ENCODE measurements at places on chromosomes 6 and 20.

DNA sequence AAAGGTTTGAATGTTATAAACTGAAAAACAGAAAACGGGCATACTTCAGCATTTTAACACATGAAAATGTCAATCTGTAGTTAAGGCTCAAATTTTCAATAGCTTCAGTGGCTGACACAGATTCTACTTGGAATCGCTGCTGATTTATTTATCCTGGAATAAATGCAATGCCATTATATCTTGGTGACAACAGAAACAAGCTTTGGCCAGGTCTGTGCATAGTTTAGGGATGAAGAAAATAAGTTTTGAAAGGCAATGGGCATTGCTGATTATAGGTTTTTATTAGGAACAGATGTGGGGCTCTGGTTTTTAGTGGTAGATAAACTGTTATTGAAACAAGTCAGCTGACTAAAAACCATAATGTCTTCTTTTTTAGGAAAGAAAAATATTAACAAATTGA lies 96.8 kb upstream of the SOX4 start:
- no peak overlapping the region for H3K27ac ChIP-seq
- 0 out of 2 replicates have a peak, but pooled peaks cover 3% of the 10 kb centered on the region for H3K4me1 ChIP-seq
- H3K27me3 ChIP-seq = no peaks in the 10 kb centered on the region

- no peaks in the 10 kb centered on the region for H3K27me3 ChIP-seq
Measured at GRCh38 chr20:38126146-38126921, 38.7 kb downstream of the TGM2 start.

- no peak overlapping the region for H3K4me3 ChIP-seq
- no peaks in the 10 kb centered on the region for H3K27me3 ChIP-seq
- H3K27ac ChIP-seq = no peak overlapping the region
- 0 out of 2 replicates have a peak, but pooled peaks cover 3% of the 10 kb centered on the region for H3K4me1 ChIP-seq
- no peaks in the 10 kb centered on the region for H3K36me3 ChIP-seq
- DNase-seq = no peak
Measured at GRCh38 chr6:128242765-128243403, 277.5 kb downstream of the PTPRK start.

DNA sequence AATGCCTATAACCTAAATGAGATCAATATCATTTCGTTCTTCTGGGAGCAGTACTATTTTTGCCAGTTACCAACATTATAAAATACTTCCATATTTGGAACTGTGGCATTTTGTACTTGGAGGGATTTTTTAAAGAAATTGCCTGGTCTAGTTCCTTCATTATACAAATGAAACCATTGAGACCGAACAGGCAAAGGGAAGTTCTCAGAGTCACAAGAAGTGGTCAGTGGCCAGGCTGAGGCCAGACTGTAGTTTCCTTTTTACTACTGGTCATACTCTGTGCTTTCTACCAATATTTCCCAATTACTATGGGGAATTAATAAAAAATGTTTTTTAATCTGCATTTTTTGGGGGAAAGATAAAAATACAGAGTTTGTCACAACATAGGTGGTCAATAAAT lies 332.0 kb downstream of the NRN1 start:
- DNase-seq = no peak
- H3K4me3 ChIP-seq = no peak overlapping the region
- H3K27ac ChIP-seq = no peak overlapping the region
- H3K36me3 ChIP-seq = no peaks in the 10 kb centered on the region

GRCh38 chr20:5807431-5807830 lies 57.2 kb downstream of the SHLD1 start:
- H3K27me3 ChIP-seq = no peaks in the 10 kb centered on the region
- H3K4me3 ChIP-seq = no peak overlapping the region
- no peaks in the 10 kb centered on the region for H3K4me1 ChIP-seq
- DNase-seq = no peak
- H3K36me3 ChIP-seq = peaks cover 5% of the 10 kb centered on the region
- H3K27ac ChIP-seq = no peak overlapping the region

DNA sequence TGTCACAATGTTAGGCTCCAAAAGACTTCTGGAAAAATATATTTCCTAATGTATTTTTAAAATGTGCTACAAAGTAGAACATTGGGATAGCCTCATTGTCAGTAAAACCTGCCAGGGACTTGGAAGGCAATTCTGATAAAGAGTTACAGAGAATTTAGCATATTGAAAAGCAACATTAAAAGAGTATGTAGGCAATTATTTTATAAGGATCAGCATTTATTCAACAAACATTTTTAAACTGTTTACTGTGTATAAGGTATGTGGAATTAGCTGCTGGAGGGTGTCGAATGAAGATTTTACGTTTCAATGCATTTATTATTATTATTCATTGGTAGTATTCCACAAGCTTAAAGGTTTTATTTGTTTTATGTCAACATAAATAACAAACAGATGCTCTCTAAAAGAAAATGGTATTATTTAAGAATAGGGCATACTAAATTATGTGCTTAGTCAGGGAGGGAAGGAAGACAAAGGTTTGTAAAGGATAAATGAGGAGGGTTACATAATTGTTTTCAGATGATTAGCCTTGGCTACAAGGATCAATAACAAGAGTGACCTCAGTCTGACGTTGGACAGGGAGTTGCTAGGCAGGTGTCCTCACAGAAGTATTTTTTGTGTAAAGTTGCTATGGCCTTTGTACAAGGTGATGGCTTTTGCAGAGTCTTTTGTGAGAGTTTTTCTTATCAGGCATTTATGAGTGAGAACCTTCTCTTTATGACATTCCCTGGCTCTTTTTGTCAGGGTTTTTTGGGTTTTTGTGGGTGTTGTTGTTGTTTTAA lies 313.4 kb upstream of the PLCB4 start:
- H3K4me1 ChIP-seq = no peaks in the 10 kb centered on the region
- no peak for DNase-seq
- peaks cover 40% of the 10 kb centered on the region for H3K36me3 ChIP-seq
- no peaks in the 10 kb centered on the region for H3K27me3 ChIP-seq
- no peak overlapping the region for H3K4me3 ChIP-seq
- no peak overlapping the region for H3K27ac ChIP-seq

GRCh38 chr6:11416936-11417576 lies 120.5 kb upstream of the TMEM170B start:
- H3K4me3 ChIP-seq = no peak overlapping the region
- H3K27ac ChIP-seq = no peak overlapping the region
- no peaks in the 10 kb centered on the region for H3K36me3 ChIP-seq
- H3K4me1 ChIP-seq = no peaks in the 10 kb centered on the region
- no peak for DNase-seq
- no peaks in the 10 kb centered on the region for H3K27me3 ChIP-seq

- no peaks in the 10 kb centered on the region for H3K36me3 ChIP-seq
- DNase-seq = no peak
- no peaks in the 10 kb centered on the region for H3K4me1 ChIP-seq
- H3K27ac ChIP-seq = no peak overlapping the region
- no peak overlapping the region for H3K4me3 ChIP-seq
Measured at GRCh38 chr20:51386586-51386985, 155.9 kb downstream of the NFATC2 start.

DNA sequence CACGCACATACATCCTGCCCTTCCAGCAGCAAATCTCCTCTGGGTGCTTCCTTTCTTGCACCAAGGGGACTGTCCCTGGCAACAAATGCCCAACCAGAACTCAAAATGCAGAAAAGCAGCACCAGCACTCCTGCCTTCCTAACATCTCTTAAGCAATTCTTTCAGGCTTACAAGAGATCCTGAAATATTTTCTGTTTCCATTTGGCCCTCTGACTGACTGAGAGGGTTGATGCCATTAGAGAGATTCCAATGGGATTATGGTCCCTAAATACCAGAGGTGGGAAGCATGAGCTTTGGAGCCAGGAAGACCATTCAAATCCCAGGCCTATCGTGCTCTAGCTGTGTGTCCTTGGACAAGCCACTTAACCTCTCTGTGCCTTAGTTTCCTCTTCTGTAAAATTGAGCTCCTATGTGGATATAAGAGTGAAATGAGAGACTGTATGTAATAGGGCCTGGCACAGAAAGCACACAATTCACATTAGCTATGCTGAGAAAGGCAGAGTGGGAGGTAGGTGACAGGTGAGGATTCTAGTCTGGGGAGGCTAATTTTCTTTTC lies 56.8 kb downstream of the PRDM1 start:
- peaks cover 16% of the 10 kb centered on the region for H3K4me1 ChIP-seq
- H3K27ac ChIP-seq = no peak overlapping the region
- H3K4me3 ChIP-seq = no peak overlapping the region
- no peaks in the 10 kb centered on the region for H3K27me3 ChIP-seq
- DNase-seq = no peak

DNA sequence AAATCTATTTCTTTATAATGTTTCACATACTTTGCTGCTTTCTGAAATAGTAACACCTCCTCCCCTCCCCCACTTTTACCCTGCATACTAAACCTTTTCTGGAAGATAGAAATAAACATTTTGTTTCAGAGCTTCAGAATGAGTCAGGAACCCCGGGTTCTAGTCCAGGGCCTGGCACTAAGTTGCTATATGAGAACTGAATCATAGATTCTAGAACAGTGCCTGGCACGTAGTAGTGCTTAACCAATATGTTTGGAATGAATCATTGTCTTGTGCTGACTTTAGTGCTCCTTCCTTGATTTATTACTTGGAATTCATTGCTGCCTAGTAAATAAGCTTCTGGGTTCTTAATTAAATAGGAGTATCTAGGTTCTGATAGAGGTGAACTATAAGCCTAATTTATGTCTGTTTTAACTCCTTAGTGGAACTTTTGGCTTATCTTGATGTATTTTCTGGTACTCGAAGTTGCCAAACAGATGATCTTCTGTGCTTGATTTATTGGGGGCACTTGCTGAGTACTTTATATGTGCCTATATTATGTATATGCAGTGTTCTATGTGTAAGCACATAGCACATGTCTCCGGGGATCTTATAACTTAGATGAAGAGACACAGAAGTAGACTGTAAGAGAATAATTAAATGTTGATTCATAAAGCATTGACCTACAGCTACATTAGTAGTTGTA lies 18.6 kb downstream of the TAB2 start:
- H3K4me1 ChIP-seq = peaks cover 42% of the 10 kb centered on the region
- no peak overlapping the region for H3K4me3 ChIP-seq
- DNase-seq = no peak
- H3K27ac ChIP-seq = no peak overlapping the region
- H3K27me3 ChIP-seq = no peaks in the 10 kb centered on the region

DNA sequence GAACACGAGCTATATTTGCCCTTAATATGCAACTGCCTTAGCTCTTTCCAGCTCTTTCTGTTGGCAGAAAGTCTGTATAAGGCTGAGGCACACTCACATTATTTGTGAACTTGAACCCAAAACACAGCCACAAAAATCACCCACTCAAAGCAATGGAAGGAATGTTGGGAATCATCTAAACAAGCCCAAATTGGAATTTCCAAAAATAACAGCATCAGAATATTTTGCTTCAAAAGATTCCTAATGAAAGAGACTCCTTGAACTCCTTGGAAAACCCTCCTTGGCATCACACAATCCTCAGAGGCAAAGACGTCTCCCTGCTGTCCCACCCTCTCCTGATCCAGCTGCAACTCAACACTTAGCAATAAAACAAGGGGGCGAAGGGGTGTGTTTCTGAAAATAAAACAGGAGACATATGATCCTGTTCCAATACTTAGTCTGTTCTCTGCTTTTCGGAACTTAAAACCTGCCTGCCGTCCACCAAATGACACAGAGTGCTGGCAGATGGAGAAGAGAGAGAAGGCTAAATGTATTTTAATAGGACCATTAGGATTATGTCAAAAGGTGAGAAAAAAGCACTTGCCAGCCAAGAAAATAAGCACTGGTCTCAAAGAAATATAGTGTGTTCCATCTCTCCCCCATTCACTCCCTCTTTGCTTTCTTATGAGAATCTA lies 320.7 kb upstream of the JARID2 start:
- H3K27ac ChIP-seq = no peak overlapping the region
- no peak for DNase-seq
- H3K4me1 ChIP-seq = no peaks in the 10 kb centered on the region
- no peaks in the 10 kb centered on the region for H3K27me3 ChIP-seq
- no peak overlapping the region for H3K4me3 ChIP-seq
- no peaks in the 10 kb centered on the region for H3K36me3 ChIP-seq

GRCh38 chr6:147551976-147552375 lies 43.5 kb downstream of the SAMD5 start:
- no peak overlapping the region for H3K27ac ChIP-seq
- DNase-seq = no peak
- no peaks in the 10 kb centered on the region for H3K36me3 ChIP-seq
- H3K4me3 ChIP-seq = no peak overlapping the region

- DNase-seq = no peak
- H3K4me3 ChIP-seq = no peak overlapping the region
- H3K27me3 ChIP-seq = peaks cover 8% of the 10 kb centered on the region
- H3K27ac ChIP-seq = no peak overlapping the region
- H3K4me1 ChIP-seq = peaks cover 3% of the 10 kb centered on the region
- H3K36me3 ChIP-seq = no peaks in the 10 kb centered on the region
Measured at GRCh38 chr6:116535109-116535508, 10.4 kb downstream of the TRAPPC3L start.

GRCh38 chr6:166056637-166057036 lies 111.0 kb downstream of the TBXT start:
- no peak for DNase-seq
- no peak overlapping the region for H3K27ac ChIP-seq
- no peaks in the 10 kb centered on the region for H3K4me1 ChIP-seq
- no peak overlapping the region for H3K4me3 ChIP-seq
- H3K36me3 ChIP-seq = no peaks in the 10 kb centered on the region

DNA sequence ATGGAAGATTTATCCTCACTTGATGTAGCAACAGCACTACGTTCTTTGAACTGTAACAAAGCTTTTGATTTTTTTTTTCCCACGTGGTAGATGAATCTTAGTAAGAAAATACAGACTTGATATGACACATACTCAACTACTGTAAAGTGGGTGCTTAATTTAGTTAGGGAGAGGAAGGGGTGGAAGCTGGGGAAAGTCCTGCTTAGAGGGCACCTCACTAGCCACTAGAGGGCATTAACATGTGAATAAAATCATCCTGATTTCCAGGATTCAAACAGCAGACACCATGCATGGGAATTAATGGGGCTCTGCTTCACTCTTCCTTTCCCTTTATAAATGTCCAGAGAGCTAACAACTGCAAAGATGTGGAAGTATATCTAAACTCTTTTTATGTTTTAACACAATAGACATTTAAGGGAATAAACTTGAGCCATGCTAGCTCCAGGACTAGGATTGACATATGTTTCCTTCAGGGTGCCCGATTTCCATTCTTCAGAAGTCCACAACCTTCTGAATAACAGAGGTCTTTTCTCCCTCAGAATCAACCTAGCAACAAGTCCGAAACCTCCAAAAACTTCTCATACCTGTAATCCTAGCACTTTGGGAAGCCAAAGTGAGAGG lies 250.1 kb downstream of the ATXN1 start:
- DNase-seq = no peak
- no peak overlapping the region for H3K27ac ChIP-seq
- H3K4me1 ChIP-seq = peaks cover 10% of the 10 kb centered on the region
- no peak overlapping the region for H3K4me3 ChIP-seq
- no peaks in the 10 kb centered on the region for H3K36me3 ChIP-seq
- H3K27me3 ChIP-seq = no peaks in the 10 kb centered on the region

GRCh38 chr6:112193535-112194051 lies 60.8 kb downstream of the LAMA4 start:
- H3K27ac ChIP-seq = no peak overlapping the region
- no peaks in the 10 kb centered on the region for H3K4me1 ChIP-seq
- H3K27me3 ChIP-seq = no peaks in the 10 kb centered on the region
- DNase-seq = no peak
- no peak overlapping the region for H3K4me3 ChIP-seq
- H3K36me3 ChIP-seq = no peaks in the 10 kb centered on the region

Measured in DND-41 (cell line).